ENCODE measurements at places on chromosomes 7 and 10. TPM values are rescaled to one million over a fixed set of nuclear protein-coding genes. Genes with fewer than 3 reads are reported as not detected.

DNA sequence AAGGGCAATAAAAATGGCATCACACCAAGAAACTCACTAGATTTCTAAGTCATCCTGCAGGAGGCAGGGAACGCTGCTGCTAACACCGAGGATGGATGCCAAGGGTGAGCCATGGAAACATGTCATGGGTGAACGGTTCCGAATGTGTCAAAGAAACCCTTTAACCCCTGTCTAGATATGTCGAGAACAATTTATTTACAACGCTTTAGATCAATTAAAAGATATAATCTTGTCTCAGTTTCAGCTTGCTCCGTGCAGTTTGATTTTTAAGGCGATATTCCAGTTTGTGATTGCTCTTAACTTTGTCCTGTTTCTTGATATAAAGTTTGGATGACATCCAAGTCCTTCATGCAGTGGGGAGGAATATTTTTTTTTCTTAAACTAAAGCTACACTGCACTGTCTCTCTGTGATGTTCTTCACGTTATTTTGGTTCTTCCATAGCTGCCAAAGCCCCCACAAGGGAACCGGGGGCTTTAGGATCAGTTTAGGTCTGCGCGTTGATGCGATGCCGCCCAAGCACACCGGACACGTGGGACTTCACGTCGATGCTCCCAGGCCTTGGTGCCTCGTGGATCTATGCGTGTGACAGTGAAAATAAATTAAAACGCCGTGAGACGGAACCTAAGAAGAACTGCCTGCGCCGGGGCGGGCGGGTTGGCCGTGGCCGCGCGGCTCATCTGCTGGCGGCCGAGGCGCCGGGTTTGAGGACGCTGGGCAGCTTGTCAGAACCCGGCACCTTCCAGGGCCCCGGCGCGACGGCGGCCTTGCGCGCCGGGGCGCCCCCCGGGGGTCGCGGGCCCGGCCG lies 220.3 kb downstream of the PHTF2 start:
- peak; percentile 30 for DNase-seq

DNA sequence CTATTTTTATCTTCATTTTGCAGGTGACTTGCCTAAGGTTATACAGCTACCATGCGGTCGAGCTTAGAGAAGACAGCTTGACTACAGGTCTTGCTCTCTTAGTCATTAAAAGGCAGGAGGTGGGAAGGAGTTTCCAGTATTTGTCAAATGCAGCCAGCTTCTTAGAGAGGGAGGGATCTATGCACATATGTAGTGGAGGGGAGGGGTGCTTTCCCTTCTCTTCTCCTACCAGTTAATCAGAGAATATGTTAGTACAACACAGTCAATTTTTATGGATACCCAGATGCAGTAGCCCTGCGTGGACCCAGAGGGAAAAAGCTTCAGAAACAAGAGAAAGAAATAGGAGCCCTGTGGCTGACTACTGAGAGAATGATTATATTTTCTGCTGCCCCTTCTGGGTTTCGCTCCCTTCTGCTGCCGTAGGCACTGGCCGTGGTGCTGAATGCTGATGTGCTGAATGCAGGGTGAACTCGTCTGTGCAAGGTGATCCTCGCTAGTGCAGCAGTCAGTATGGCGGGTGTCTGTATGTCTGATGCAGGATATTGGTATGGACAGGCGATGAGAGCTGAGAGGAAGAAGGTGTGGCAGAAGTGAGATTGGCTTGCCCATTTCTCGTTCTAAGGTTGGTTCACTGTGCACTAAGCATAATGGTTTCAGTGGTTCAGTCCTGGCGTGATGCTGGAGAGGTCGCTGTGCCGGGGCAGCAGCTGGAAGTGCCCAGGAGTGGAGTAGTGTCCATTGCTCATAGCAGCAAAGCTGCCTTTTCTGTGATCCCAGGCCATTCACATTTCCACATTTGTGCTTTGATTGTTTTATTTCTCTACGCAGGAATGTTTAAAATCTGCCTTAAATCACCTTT lies 189.2 kb upstream of the PODXL start:
- no peak for DNase-seq

Gene GIMAP7
- total RNA-seq = 21.4 TPM

DNA sequence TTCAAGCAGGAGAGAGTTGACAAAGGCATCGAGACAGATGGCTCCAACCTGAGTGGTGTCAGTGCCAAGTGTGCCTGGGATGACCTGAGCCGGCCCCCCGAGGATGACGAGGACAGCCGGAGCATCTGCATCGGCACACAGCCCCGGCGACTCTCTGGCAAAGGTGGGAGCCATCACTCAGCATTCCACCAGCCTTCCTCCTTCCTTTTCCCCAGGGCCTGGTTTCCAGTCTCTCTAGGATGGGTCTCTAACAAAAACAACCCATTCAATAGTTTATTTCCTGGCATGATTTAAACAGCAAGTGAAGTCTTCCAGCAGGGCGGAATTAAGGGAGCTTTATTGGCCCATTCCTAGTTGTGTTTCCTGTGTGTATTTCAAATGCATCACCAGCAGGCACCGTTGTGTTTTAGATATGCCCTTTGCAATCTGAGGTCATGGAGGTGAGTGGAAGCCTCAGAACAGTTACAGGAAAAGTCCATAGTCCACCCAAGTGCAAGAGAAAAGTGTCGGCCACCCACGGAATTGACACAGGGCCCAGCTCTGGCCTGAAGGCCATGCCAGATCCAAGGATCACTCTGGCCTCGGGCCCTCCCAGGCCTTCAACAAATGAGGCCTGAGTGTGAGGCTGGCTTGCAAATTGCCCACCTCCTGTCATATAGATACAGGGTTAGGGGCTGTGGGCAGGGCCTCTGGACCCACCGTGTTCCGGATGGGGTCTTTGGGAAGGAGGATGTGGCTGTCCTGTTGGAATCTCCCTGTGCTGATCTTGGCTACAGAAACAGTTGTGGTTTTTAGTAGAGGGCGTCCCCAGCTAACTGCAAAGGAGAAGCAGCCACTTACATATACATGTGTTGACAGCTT lies 46.9 kb upstream of the TRIM8 start:
- DNase-seq = no peak

Gene FAM25G
- total RNA-seq = not detected

GRCh38 chr7:72405418-72405817 lies 6.7 kb downstream of the CALN1 start:
- no peak for DNase-seq

Gene MEOX2
- 9.5 TPM for total RNA-seq

GRCh38 chr7:120043250-120043649 lies 229.7 kb upstream of the KCND2 start:
- DNase-seq = no peak

GRCh38 chr7:143203386-143203785 lies 18.5 kb upstream of the TAS2R40 start:
- no peak for DNase-seq

DNA sequence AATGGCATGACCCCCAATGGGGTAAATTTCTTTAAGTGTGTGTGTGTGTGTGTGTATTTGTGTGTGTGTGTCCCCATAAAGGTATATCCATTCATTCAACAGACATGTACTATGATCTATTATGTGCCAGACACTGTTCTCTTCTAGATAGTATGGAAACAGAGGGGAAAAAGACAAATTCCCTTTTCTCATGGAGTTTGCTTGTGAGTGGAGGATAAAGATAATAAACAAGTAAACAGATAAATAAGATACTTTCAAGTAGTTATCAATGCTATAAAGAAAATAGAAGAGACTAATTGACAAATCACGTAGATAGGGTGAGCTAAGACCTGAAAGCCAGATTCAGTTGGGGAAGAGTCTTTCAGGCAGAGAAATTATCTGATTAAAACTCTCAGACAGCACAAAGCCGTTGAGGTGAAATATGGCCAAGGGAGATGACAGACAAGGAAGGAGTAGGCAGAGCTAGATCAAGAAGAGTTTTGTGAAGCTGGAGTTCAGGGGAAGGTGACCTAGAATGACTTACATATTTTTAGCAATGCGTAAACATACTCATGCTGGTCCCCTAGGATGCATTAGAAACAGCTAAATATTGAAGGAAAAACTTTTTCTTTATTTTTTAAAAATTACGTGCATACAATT lies 45.2 kb upstream of the DMTF1 start:
- DNase-seq = no peak

GRCh38 chr10:53699231-53699630 lies 926.6 kb upstream of the MBL2 start:
- no peak for DNase-seq

Gene SEMA3D
- 18.5 TPM for total RNA-seq

Gene SCART1
- 12.1 TPM for total RNA-seq

DNA sequence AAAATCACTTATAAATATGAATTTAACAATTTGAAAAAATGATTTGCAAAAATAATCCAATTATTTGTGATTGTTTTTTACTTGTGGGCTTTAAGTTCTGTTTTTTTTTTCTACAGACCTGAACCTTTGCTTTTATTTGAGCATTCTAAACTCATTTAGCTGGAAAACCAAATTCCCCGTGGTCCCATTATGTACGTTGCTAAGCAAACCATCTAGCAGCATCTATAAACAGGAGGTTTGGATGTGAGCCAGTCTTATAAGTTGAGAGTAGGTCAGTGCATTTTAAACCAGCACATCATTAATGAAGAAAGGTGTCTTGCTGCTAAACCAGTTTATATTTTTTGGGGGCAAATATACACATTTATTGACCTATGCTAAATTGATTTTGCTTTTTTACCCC lies 77.3 kb downstream of the LRRN3 start:
- no peak for DNase-seq

Gene SERPINE1
- 1,009 TPM for total RNA-seq

Gene HTRA1
- 473 TPM for total RNA-seq

Measured in thoracic aorta (tissue), 2 donors.